ENCODE measurements at places on chromosomes 13 and 19.

DNA sequence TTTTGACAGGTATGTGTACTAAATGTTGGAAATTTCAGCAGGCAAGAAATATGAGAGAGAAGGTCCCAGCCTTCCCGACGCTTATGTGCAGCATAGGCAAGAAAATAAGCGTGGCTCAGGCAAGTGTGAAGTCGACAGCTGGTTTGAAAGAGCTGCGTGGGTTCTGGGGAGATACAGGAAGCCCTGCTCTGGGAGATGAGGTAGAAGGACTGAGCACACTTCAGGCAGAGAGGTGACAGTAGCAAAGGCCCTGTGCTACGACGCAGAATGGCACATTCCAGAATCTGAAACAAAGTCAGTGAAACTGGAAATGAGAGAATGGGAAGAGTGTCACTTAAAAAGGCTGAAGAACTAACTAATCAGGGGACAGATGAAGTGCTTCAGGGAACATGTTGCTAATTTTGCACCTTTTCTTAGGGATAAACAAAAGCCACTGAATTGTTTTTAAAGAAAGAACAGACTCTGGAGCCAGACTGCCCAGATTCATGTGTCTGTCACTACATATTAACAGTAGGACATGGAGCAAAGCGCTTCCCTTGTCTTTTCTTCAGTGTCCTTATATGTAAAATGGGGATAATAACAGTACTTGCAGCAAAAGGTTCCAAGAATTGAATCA is 160.1 kb downstream of the SPRY2 start:
- DNase-seq, result no peak

GRCh38 chr13:25136880-25137787 is 35.0 kb downstream of the AMER2 start:
- no peak for DNase-seq

DNA sequence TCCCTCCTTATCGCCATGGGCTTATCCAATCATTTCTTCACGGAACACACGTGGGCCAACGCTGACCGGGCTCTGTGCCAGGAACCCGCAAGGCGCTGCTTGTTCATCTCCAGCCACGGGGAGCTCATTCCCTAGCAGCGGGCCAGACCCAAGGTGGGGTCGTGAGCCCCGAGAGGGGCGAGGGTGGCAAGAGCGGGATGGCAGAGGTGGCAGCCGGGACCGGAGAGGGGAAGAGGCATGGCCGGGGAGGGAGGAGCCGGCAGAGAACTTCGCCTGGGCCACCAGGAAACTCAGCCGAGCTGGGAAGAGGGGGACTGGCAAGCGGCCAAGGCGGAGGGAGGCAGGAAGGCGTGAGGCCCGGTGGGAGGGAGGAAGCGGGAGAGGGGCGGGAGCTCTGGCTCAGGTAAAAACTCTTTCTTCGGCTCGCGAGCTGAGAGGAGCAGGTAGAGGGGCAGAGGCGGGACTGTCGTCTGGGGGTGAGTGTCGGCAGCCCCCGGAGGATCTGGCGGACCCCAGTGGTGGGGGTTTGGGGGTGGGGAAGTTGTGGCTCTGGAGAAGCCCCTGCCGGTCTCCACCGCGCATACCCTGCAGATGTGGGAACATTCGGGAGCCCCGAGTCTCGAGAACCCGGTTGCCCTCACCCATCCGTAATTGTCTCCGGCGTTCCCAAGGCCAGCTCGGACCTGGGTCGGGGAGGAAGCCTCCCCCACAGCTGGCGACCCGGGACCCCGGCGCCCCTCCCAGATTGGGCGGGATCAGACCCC is at the start of gene B3GNT3:
Gene B3GNT3 (plus strand): TSS at position 408 of the 764 bp plus-strand sequence. CDS start 12,670 bp downstream, outside the sequence.
- peak; percentile 60 for DNase-seq

- DNase-seq, result no peak
Observed at GRCh38 chr13:91196958-91197357, 150.5 kb upstream of the MIR17HG start.

GRCh38 chr19:15402411-15403150 is 16.2 kb downstream of the AKAP8L start:
- DNase-seq, result no peak

DNA sequence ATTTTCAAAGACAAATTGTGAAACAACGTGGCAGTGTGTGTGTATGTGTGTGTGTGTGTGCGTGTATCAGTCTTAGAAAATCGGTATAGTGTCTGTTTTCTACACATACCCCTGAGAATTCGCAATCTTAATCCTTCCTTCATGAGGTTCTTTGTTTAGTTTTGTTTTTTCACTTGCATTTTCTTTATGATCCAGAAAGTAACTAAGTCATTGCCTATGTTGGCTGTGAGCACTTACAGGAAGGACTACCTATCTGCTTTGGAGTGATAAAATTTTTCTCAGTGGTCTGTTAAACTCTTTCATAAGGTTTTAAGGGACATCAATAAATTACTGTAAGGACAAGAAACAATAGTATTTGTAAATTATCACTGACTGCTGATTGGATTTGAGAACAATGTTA is 1587.1 kb downstream of the PCDH9 start:
- DNase-seq, result no peak

- no peak for DNase-seq
Observed at GRCh38 chr13:37187621-37188020, 82.2 kb upstream of the CSNK1A1L start.

GRCh38 chr19:16295057-16295456 is 29.6 kb upstream of the KLF2 start:
- DNase-seq, result no peak

DNA sequence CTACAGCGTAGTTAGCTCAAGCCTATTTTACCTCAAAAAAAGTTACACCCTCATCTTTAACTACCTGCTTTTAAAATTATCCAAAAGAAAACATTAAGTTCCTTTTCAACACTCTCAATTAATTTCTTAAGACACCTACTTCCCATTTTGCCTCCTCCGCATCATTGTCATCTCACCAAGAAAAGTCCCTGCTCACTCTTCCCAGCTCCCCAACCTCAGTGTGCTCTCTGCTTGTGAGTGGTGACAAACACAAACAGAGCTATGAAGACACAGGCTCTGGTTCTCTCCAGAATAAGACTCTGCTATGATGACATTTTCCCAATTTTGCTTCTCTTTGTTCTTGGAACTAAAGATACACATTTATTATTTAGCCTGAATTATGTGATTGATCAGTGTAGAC is 385.1 kb upstream of the HTR2A start:
- DNase-seq, result no peak

DNA sequence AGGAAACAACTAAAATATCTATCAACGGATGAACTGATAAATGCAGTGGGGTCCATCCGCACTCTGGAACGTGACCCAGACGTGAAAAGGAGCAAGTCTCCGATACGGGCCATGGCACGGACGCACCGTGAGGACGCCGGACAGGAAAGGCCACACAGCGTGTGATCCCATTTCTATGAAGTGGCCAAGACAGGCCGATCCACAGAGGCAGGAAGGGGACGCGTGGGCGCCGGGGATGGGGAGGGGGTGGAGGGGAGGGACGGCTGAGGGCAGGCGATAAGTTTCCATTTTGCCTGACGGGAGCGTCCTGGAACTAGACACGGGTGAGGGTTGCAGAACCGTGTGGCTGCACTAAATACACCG is 13.8 kb downstream of the SHC2 start:
- no peak for DNase-seq

DNA sequence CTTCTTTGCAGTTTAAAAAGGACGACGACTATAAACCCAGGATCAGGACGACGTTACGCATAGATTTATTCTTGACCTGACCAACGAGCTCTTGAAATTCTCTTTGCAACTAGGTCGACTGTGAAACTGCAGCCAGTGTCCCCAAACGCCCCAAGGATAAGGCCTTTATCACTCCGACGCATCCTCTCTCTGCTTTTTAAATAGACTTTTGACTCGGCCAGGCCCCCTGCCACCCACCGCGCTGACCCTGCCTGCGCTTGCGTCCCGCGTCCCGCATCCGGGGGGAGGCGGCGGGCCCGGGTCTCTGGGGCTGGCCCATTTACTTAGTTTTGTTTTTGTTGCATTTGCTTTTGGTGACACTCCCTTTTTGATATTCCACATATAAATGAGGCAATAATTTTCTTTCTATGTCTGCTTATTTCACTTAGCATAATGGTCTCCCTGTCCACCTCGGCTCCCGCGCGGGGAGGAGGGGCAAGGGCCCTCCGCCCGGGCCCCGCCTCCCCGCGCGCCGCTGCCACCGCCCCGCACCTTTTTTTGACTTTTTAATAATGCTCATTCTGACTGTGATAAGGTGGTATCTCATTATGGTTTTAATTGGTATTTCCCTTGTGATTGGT is 17.4 kb downstream of the RB1 start:
- DNase-seq, result no peak

DNA sequence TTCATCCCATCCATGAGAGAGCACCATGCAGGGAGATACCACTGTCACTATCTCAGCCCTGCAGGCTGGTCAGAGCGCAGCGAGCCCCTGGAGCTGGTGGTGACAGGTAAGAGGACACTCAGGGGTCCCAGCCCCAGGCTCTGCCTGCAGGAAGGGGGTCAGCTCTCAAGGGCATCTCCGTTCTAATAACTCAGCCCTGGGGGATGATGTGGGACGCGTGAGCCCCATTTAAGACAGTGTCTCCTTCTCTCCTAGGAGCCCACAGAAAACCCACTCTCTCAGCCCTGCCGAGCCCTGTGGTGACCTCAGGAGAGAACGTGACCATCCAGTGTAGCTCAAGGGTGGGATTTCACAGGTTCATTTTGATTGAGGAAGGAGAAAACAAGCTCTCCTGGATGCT is 15.5 kb upstream of the KIR3DL3 start:
- DNase-seq, result no peak

DNA sequence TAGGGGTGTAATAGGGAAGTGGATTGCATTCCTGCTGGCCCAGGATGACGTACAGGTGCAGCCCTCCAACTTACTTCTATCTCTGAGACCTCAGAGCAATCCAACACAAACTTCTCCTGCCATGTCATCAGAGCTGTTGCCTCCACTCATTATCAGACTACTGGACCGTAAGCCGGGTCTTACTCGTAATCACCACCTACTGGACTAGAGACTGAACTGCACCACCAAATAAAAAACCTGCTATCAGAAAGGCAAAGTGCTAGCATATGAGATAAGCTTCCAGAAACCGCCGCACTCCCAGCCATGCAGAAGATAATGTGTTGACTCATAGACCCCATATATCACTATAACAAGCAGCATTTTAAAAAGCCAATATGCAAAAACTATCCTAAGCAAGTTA is 102.0 kb downstream of the SLITRK1 start:
- DNase-seq, result peak; percentile 33

DNA sequence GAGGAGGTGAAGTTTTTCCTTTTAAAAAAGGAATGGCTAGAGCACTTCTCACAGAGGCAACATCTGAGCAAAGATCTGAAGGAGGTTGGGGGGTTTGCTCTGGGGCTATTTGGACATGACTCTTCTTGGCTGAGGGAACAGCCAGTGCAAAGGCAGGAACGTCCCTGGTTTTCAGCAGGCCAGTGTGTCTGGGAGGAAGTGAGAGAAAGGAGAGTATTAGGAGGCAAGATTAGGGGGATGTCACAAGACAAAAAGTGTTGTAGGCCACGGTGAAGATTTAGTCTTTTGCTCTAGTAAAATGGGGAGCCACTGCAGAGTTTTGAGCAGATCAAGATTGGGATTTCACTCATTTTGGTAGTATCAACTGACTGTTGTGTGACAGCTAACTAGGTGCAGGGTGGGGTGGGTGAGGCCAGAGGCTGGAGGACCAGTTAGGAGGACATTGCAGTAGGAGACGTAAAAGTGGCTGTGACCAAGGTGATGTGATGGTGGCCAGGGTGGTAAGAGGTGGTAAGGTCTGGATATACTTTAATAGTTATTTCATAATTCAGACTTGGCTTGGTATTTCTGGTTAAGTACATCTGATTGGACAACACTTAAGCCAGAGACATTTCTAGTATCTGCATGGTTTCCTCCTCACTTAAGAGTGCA is 40.6 kb downstream of the WDFY2 start:
- no peak for DNase-seq

- no peak for DNase-seq
Observed at GRCh38 chr13:46006688-46007452, 45.7 kb downstream of the ZC3H13 start.

- no peak for DNase-seq
Observed at GRCh38 chr13:76635232-76636230, 250.7 kb downstream of the KCTD12 start.

DNA sequence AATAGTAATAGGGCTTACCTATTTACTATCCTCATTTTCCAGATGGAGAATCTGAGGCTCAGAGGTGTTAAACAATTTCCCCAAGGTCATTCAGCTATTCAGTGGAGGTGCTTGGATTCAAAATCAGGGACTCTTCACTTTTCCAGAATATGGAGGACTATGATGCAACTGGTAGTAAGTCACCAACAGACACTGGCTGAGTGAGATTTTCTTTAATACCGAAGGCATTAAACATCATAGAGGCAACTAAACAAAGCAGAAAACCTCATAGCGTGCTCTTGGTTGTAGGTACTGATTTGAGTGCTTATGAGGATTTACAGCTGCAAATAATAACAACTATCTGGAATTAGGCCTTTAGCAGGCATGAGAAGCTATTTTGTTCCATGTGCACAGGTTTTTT is 134.4 kb downstream of the DLEU7 start:
- no peak for DNase-seq

- DNase-seq, result no peak
Observed at GRCh38 chr19:5228932-5229777, 111.5 kb downstream of the PTPRS start.

DNA sequence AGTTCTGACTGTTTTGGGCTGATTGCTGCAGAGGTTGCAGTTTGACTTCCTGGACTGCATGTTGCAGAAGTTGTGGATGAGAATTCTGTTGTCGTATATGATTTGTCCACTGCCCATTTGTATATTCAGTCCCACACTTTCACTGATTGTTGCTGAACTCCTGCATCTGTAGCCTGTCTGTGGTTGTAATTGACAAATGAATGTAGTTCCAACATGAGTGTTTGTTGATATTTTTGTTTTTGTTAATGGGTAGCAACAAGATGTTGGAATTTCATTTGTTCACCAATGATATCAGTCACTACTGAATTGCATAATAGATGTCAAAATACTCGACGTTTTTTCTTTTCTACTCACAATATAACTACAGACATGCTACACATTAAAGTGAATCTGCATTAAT is 533.9 kb downstream of the DCT start:
- no peak for DNase-seq

DNA sequence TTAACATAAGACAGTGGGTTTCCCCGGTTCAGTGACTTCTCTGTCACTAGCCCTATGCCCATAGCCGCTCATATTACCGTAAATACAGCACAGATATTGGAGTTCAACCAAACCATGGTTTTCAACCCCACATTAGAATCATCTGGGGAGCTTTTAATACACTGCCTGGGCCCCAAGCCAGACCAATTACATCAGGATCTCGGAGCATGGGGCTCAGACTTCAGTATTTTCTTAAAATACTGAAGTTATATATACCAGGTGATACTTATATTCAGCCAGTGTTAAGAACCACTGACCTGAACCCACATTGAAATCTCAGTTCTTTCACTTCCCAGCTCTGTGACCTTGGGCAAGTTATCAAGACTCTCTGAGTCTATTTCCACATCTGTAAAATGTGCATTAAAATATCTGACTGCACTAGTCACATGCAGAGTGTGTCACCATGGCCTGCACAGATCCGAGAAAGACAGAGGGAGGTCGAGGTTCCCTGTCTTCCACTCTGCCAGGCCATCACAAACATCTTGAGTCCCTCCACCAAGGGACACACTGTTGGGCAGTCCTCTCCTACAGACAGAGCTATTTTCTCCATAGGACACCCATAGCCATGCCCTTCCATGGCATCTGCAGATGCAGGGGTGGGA is 32.2 kb upstream of the IPO5 start:
- no peak for DNase-seq

GRCh38 chr13:39765801-39766463 is 110.5 kb downstream of the COG6 start:
- peak; percentile 46 for DNase-seq

Measured in mammary epithelial cell (primary cell).